ENCODE measurements at places on chromosomes 3 and 15.

DNA sequence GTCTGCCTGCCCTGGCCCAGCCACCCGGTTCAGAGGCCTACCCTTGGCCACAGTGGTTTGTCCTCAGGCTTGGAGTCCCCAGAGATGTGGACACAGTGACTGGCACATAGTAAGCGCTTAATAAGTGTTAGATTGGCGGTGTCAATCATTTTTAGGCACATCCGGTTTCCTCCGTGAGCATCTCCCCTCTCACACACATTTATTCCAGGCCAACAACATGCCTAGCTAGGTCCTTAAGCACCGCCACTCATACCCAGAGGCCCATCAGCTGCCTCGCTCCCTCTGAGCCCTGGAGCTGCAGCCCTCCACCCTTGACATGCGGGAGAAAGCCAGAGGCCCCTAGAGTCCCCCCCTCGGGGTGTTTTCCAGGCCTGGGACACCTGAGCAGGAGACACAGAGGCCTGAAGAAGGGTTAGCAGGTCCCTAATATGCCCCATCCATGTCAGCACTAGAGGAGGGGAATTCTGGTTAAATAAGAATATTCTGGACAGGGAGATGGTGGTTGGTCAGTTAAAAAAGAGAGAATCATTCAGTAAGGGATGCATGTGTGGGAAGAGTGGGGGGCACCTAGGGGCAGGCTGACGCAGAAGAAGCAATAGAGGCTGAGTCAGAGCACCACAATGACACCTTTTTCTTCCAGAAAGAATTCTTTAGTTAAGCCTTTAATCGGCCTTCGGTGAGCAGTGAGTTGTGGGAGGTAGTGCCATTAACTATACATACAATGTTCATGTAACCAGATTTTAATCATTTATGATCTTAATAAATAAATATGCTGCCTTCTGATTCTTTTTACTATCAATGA lies 22.3 kb downstream of the NR2F2 start:
- DNase-seq: no peak

DNA sequence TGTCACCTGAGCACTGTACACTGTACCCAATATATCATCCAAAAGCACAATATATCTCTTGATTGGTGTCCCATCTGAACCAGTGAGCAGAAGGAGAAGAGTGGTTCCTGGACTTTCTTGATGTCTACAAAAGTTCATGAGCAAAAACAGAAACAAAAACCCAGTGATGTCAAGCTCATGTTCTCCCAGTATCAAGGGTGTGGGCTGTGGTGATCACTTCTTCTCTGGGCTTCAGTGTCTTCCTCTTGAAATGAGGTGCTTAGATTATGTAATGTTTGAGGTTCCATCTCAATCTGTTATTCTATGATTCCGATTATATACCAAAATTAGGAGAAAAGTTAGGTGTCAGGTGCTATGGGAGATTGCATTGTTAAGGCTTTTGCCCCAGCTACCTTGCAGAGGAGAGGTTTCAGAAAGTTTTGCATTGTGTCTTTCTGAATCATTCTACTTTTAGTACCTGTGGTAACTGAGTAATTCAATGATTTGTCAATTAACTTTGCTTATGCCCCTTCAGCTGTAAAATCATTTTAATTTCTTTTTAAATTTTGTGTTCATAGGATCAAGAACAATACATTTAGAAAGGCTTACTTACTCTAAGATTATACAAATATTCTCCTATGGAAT lies 122.0 kb upstream of the EOMES start:
- no peak for DNase-seq

- no peak for DNase-seq
Observed at GRCh38 chr3:2023959-2024358, 74.7 kb upstream of the CNTN4 start.

- DNase-seq: peak; percentile 40
Observed at GRCh38 chr3:177777699-177778098, 580.4 kb upstream of the TBL1XR1 start.

- DNase-seq: no peak
Observed at GRCh38 chr15:96896766-96897165, 566.3 kb downstream of the NR2F2 start.

GRCh38 chr15:28169366-28169765 lies 70.3 kb upstream of the OCA2 start:
- DNase-seq: no peak

DNA sequence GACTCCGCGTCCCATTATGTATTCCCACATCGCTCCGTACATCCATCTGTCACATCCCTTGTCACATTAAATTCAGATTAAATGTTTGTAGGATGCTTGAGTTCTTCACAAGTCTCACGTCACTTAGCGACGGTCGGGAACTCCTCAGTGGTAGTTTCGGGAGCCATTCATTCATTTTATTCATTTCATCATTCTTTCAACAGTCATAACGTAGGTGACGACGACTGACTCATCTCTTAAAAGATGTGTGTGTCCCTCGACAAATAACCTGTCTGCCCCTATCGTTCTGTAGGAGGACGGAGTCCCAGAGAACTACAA lies 272 bp upstream of the SRPRB start:
- no peak for DNase-seq

DNA sequence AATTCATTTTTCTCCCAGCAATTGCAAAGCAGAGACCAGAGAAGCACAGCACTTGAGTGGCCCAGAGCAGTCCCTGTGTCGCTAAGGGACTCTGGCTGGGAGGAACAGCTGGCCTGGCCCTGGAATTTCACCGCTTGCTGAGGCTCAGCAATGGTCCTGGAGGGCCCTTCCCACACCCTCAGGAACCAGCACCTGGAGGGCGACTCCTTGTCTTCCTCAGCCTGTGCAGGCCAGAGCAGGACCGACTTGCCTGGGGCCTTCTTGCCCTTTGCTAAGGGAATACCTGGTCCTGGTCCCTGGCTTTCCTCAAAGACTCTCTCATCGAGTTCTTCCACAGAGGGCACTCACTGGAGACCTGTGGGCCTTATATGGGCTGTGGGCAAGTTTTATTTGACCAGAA lies 294.6 kb downstream of the RPLP1 start:
- no peak for DNase-seq

DNA sequence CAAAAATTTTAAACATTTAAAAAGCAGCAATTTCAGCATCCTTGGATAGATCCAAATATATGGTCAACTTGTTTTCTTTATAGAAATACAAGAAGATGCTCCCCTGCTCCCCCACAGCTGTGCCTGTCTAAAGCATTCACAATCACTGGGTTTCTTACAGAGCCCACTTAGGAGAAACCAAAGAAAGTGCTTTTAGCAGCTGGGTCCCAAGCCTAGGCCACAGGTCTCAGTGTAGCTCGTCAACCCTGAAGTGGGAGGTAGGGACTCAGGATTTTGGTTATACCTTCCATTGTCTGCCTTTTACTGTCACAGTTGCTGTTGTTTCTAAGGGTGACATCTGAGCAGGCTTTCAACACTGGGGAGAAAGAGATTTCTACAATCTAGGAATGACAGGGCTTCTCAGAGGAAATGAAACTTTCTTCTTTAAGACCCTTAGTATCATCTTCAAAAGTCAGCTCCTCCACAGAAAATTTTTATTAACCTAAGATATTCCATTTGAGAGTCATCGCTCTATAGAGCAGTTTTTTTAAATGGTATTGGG lies 199.3 kb upstream of the CMC1 start:
- no peak for DNase-seq

- DNase-seq: no peak
Observed at GRCh38 chr3:53823026-53823955, 22.9 kb downstream of the CHDH start.

DNA sequence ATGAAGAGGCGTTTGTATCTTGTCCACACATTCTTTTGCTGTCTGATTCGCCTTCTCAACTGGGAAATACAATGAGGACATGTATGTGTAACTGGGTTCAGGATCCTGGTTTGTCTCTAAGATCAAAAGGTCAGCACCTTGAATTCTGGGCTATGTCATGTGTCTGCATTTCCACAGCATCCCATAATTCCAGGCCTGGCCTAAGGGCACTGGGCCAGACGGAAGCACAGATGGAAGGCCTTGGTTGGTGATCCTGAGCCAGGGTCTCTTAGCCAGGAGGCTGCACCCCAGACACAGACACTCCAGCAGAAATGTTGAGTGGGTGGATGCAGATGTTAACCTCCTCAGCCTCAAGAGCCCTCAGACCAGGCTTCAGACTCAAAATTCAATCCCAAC lies 23.7 kb upstream of the HERC1 start:
- no peak for DNase-seq

- no peak for DNase-seq
Observed at GRCh38 chr3:59919586-59919985, 869.8 kb upstream of the CFAP20DC start.

DNA sequence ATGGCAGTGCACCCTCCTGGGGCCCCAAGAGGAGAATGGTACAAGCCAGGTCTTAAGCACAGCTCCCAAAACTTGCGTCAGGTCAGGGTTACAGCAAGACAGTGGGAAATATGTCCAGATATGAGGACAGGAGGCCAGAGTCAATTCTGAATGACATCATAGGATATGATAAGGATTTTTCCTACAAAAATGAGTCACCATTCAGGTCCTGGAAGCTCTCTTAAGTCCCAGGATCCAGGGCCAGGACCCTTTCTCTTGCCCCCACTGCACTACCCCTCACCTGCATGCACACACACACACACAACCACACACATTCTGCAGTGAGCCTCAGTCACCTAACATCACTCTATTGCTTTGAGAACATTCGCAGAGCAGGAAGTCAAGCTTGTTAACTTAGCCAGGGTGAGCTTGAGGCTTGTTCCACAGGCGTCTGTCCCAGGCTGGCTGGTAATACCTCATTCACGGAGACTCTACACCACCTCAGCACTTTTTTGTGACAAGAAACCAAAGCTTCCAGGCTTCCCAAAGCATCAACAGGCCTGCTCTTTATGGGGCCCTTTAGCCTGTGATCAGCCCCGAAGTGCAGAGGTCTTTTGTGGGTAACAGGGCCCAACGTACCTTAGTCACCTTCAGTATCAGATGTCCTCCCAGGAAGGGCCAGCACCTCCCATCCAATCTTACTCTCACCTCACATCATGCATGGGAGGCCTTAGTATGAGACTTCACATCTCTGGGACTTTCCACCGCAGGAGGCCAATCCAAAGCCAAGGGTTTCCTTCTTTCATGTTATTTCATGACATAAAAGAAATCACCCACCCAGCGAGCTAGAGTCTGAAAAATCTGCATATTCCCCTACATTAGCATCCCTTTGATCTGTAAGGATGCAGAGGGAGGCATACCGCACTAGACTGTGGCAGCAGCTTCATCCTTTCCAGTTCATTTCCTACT lies 74.0 kb upstream of the LIPC start:
- DNase-seq: peak; percentile 14

- DNase-seq: no peak
Observed at GRCh38 chr15:38545179-38545578, 19.4 kb downstream of the RASGRP1 start.

DNA sequence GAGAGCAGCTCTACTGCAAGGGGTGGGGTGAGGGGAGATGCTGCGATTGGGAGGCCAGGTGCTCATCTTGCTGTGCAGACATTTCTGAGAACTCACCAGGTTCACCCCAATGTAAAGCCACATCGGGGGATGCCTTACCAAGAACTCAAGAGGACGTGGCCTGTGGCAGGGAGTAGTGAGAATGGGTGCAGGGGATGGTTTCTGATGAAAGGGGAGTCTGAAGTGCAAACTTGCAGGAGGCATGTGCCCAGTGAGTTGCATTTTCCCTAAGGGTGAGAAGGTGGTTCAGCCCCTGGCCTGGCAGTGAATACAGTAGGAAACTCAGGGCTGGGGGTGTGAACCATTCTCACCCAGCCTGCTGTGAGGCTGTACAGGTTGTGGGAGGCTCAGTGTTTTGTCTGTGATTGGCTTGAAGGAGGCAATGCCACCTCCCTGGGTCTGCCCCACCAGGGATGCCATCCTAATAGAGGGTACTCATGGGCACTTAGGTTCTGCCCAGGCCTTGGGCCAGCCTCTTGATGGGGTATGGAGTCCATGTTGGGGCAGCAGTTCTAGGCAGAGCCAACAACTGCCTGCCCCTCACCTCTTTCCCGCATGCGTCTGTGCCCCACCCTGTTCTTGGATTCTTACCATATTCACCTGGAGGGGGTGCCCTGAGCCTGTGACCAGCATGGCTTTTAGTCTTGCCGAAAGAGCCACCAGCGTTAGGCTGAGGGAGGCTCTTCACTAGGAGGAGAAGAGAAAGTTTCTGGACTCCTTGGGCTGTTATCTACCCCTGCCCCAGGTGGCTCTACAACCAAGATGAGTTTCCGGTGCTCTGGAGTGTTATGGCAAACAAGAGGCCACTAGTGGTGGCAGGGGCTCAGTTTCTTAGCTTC lies 4.5 kb downstream of the HEMK1 start:
- DNase-seq: no peak

DNA sequence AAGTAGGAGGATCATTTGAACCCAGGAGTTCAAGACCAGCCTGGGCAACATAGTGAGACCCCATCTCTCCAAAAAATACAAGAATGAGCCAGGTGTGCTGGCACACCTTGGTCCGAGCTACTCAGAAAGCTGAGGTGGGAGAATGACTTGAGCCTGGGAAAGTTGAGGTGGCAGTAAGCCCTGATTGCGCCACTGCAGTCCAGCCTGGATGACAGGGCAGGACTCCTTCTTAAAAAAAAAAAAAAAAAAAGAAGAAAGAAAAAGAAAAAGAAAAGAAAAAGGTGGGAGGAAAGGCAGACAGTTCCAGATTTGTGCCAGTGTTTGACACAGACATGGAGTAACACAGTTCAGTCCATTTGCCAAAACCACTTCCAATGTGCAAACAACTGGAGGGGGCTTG lies 75.7 kb downstream of the ATP10A start:
- DNase-seq: no peak

DNA sequence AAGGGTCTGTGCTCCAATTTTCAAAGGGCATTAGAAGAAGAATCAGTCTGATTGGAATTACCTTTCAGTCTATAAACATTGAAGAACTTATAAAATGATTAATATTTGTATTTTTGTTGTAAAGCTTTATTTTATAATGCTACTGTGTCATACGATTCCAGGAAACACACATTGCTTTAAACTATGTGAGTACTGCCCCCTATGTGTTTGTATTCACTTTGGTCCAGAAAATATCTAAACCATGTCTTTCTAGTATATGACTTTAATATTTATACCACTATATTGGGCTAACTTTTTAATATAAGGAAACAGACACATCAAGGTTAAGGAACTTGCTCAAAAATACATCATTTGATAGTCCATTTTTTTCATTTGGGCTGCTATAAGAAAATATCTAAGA lies 3.2 kb upstream of the RIOX2 start:
- DNase-seq: no peak

GRCh38 chr3:119367000-119367399 lies 72.8 kb downstream of the ARHGAP31 start:
- DNase-seq: no peak

GRCh38 chr15:92394309-92395097 lies 822 bp downstream of the ST8SIA2 start:
- no peak for DNase-seq

GRCh38 chr3:188055388-188055787 lies 98.6 kb upstream of the LPP start:
- no peak for DNase-seq

Data from hematopoietic multipotent progenitor cell (in vitro differentiated cells).